ENCODE measurements at places on chromosomes 5 and 9. TPM values are rescaled to one million over a fixed set of nuclear protein-coding genes. Genes with fewer than 3 reads are reported as not detected.

- no peak for DNase-seq
Measured at GRCh38 chr9:129335464-129336129, 157.5 kb upstream of the IER5L start.

- no peak for DNase-seq
Measured at GRCh38 chr9:121835587-121836365, 184.3 kb downstream of the DAB2IP start.

DNA sequence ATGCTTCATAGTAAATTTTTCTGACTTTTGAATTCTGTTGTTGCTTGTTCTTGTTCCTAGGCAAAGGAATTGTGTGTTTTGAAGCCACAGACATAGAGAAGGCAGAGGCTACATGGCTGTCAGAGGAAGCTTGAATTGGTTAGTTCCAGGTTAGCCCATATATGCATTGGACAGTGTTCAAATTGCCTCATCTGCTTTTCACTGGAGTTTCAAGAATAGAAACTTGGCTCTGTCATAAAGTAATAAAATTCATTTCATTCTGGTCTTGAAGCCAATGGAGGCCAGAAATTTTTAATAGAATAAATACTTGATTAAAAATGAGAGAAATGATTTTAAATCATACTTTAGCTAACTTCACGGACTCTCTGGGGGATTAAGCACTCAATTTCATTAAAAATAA, 178.0 kb downstream of the YIPF5 start:
- no peak for DNase-seq

GRCh38 chr5:10521466-10522223, 42.2 kb upstream of the ANKRD33B start:
- no peak for DNase-seq

- no peak for DNase-seq
Measured at GRCh38 chr5:170312666-170313065, 15.1 kb upstream of the LCP2 start.

DNA sequence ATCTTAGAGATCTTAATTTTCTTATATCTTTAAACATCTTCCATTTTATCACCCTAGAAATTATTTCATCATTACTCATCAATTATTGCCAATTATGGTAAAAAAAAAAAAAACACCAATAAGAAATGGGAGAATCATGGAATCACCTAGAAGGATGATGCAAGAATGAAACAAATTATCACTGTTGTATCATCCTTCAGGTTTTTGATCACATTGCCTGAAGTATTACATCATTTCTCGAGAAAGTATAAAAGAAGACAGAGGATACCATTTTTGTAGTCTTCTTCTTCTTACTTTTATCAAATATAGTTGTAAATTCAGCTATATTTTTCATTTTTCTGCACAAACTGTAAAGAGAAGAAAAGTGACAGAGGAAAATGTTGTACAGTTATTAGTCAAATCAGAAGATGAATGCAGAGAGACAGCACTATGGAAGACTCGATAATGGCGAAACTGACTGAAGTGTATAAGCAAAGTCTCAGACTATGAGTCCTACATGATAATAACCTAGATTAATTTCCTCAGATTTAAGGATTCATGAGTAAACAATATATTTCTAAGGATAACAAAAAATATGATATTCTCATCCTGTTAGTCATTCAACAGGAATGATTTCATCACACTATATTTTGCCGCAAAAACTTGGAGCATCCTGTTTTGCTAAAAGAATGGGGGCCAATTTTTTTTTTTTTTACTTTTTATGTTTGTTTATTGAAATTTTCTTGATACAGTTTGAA, 5.9 kb upstream of the STC2 start:
- peak; percentile 65 for DNase-seq

DNA sequence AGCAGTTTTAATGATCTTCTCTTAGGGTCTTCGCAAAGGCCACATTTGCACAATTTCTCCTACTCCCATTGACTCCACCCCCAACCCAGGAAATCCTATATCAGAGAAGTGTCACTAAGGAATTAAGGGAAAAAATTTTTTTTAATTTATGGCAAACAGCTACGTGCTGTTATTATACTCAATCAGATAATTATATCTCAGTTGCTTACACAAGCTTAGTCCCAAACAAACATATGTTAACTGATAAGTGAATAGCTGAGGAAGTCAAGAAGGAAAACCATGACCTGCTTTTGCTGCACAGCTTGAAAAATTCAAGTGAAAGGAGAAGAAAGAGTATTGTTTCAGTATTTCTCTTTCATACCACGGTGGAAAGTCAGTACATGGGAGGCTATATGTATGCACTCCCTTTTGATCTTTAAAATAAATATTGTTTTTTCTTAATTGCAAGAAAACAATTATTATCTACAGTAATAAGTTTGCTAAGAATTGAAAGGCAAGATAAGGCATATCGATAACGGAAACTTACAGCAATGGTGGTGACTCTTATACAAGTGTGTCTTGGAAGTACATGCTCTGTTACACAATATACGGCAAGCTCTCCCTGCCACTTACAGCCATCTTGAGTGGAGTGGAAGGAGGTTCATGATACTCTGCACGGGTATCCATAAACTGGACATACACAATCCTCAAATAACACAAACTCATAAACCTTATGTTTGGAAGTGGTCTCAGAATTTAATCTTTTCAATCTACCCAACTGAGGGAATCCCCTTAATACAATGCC, 167.9 kb upstream of the FREM1 start:
- no peak for DNase-seq

- no peak for DNase-seq
Measured at GRCh38 chr9:87545858-87546257, 48.2 kb downstream of the DAPK1 start.

The SNX18 gene
- 93.9 TPM for total RNA-seq

The IRGM gene
- not detected for total RNA-seq

The IL3 gene
- total RNA-seq, result not detected

The PAIP1 gene
- 131 TPM for total RNA-seq

The OTULINL gene
- 0.16 TPM for total RNA-seq

The EGR1 gene
- 6.2 TPM for total RNA-seq

The COX7C gene
- 475 TPM for total RNA-seq

The WDR31 gene
- total RNA-seq, result 0.83 TPM
